Immature natural killer cell (primary cell): ENCODE measurements at places on chromosomes 12 and 14.

DNA sequence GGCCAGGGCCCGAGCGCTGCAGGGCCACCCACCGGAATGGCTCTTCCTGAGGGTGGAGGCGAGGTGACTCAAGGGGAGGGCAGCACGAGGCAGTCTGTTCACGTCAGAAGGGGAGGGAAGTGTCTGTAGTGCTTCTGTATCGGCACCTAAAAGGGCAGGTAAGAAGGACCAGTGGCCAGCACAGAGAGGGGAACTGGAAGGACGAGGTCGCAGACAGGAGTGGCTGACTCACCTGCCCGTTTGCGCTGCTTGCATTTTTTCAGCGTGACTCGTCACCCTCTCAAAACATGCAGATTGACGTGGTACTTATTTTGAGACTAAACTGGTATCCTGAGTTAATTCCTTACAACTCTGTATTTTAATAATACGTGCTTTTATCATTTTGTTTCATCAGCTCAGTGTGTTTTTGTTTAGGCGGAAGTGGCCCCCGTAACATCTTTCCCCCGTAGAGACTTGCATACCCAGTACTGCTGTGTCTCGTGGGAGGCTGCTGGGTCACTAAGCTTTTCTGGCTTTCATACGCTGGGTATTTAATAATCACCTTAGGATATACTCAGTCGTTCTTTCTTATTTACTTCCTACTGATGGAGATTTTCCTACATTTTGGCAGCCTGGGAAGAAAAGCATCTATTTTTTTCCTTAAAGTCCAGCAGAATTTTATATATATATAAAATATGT is 26.4 kb downstream of the SFSWAP start:
- no peak for DNase-seq

DNA sequence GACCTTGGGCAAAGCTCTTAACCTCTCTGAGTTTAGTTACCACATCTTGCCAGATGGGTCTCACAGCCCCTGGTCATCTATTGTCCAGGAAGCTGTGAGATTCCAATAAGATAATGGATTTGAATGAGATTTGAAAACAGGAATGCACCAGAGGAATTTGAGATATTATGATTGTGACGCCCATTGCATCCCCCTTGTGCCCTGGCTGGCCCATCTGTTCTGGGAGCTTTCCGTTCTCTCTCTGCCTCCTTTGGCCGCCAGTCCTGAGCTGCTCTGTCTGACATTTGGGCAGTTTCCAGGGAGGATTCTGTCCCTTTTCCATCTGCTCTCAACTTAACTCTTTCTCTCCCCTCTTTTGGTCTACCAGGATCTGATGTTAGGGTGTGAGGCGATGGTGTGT is 24.6 kb downstream of the SRRM4 start:
- DNase-seq, result no peak

GRCh38 chr12:8678661-8679111 is 16.1 kb upstream of the MFAP5 start:
- DNase-seq, result no peak

GRCh38 chr14:76919431-76920330 is 93.5 kb downstream of the LRRC74A start:
- DNase-seq, result peak; percentile 26

- DNase-seq, result no peak
Observed at GRCh38 chr12:50220363-50220995, 53.3 kb upstream of the CERS5 start.

GRCh38 chr12:24864796-24865125 is 84.1 kb downstream of the BCAT1 start:
- DNase-seq, result no peak

DNA sequence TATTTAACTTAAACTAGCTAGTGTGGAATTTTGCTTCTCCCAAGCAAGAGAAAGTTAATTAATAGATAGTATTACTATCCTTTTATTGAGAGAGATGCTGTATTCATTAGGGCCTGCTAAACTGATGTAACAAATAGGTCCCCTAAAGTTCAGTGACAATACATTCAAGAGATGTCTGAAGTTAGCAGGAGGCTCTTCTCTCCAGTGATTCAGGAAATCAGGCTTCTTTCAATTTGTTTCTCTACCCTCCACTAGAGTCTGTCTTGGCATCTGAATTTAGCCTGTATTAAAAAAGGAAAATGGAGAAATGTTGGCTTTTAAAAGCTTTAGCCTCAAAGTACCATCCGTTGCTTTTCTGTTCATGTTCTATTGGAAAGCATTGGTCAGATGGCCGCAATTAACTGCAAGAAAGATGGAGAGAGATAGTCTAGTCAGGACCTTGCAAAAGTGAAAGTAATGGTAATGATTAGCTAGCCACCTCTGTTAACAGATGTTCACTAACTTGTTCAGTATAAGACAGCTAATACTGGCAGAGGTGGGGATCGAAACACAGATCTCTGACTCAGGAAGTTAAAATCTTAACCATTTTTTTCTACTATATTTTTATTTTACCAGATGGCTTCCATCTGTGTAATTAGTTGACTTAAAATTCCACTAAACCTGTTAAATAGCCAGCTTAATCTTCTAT is 786.8 kb downstream of the TMTC2 start:
- DNase-seq, result no peak

GRCh38 chr14:104227806-104228205 is 89.4 kb downstream of the KIF26A start:
- no peak for DNase-seq

DNA sequence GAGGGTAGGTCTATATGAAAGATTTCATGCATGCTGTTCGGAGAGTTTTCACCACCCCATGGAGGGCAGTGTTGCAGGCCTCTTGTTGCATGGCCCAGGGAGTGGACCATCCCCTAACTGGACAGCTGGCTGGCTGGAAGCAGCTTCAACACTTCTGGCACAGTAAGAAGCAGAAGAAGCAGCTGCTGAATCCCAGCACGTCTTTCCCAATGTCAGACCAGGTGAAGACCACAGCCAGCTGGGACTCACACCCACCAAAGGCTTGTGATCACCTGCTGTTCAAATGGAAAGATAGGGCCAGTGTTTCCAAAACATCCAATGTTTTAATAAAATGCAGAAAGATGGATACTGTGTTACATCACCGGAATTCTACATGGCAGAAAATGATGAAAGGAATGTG is 1423.6 kb downstream of the AACS start:
- DNase-seq, result no peak

DNA sequence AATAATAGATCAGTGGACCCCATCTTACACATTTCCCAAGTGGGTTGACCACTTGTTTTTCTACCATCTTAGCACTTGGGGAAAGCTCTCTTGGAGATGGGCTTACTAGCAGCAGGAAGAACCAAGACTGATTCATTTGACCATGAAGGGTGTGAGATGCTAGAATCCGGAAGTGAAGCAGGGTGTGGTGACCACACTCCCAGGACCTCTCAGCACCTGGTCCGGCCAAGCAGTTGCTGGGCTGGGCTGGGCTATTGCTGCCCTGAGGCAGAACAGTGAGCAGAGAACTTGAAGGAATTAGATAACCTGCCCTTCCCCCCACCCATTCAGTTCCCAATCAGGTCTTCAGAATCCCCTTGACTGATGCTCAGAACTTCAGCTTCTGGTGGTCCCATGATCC is 24.4 kb downstream of the ADCY6 start:
- no peak for DNase-seq

DNA sequence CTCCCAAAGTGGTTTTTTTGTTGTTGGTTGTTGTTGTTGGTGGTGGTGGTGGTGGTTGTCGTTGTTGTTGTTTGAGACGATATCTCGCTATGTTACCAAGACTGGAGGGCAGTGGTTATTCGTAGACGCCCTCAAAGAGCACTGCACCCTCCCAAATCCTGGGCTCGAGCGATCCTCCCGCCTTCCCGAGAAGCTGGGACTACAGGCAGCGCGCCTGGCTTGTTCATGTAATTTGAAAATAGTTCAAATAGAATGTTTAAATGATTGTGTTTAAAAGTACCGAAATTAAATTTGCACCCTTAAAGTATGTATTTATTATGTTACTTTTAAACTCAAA is 439 bp upstream of the ANAPC5 start:
- no peak for DNase-seq

- no peak for DNase-seq
Observed at GRCh38 chr14:73241481-73242165, 4.3 kb downstream of the PAPLN start.

DNA sequence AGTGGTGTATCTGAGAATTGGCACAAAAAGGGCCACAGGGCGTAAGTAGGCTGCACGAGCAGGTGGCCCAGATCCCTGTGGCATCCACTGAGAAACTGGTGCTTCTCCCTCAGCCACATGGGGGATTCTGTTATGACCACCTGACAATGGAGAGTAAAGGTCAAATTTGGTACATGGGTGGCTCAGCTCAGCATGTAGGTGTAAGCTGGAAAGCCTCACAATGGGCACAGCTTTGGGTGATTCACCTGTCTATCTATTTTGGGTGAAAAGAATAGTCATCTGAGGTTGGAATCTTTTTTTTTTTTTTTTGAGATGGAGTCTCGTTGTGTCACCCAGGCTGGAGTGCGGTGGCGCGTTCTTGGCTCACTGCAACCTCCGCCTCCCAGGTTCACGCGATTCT is 163.4 kb upstream of the TMEM260 start:
- no peak for DNase-seq

DNA sequence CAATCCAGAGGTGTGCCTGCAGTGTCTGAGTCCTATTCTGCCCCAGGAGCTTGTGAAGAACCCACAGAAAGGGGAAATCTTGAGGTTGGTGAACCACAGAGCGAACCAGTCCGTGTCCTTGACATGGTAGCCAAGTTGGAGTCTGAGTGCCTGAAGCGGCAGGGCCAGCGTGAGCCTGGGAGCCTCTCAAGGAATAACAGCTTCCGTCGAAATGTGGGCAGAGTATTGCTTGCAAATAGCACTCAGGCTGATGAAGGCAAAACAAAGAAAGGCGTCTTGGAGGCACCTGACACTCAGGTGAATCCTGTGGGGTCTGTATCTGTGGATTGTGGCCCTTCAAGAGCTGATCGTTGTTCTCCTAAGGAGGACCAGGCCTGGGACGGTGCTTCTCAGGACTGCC is 60.5 kb downstream of the ATG14 start:
- no peak for DNase-seq

DNA sequence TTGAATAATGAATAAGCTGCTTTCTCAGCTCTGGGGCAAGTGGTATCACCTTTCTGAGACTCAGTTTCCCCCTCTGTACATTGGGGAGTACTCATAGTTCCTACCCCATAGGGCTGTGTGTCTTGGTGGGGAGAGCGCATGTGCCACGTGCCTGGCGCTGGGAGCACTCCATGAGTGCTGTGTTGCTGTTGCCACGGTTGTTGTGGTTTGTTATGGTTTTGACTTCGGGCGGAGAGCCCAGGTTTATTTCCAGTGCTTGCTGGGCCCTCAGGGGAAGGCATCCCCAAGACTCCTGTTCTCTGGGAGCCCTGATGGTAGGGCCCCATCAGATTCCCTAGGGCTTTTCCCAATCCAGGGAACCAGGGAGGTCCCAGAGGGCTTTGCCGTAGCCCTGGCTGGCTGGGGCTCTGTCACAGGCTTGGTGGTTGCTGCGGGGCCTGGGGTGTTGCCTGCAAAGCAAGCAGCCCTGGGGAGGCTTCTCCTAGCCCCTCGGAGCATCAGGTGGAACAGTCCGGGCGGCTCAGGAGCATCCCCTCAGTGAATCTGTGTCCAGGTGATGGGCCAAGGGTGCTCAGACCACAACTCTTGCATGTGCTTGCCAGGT is 18.6 kb downstream of the SH2B3 start:
- no peak for DNase-seq

DNA sequence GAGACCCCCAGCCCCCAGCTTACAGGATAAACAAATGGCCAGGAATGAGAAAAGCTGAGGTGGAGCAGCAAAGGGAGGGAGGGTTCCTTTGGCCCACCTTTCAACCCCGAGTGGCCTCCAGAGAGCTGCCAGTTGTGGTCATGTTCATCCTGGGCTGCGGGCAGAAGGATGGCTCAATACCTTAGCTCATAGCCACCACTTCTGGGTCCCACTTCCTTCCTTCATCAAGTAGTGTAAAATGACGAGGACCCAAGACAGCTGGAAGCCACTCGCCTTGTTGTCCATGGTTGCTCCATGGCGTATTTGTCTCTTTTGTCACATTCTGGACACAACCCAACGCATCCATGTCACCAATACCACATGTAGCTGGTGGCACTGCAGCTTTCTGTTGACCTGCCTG is 24.2 kb downstream of the CRACR2A start:
- peak; percentile 82 for DNase-seq

- no peak for DNase-seq
Observed at GRCh38 chr14:48874711-48875110, 711.5 kb downstream of the RPS29 start.

DNA sequence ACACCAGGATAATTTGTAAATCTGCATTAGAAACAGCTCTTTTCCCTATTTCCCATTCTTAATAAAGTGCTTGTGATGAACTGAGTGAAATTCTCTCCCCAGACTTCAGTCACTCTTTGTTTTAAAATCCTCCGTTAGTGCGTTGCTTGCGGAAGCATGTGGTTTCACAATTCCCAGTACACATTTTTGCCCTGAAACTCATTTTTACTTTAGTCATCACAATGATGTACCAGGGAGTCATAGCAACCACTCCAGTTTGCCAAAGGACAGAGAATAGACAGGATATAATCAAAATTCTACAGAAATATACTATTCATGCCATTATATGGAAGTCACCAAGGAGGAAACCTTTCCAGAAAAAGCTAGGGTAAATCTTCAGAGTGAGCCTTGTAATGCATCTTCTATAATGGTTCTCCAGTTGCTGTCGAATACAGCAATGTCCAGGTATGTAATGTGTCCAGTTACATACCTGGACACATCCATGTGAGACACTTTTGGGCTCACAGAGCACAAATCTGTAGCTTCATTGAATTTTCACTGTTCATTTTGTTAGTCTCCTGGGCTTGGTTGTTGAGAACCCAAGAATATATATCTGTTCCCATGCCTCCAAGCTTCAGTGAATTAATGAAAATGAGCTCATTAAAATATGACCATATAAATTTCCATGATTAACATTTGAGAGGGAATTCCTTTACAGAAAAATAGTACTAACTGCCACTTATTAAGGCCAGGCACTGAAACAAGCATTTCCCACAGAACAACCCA is 57.8 kb downstream of the GPR135 start:
- no peak for DNase-seq

DNA sequence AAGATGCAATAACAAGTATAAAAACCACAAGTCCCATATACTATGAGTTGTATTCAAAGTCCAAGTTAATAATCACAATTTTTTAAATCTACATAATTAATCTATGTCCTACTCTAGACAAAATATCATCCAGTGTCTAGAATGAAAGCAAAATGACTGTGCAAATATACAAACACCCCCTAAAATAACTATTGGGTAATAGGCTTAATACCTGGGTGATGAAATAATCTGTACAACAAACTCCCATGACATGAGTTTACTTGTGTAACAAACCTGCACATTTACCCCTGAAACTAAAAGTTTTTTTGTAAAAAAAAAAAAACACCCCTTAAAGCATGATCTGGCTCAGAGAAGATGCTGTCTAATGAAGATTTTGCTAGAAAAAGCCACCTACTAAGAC is 4.2 kb downstream of the TAS2R42 start:
- no peak for DNase-seq

- no peak for DNase-seq
Observed at GRCh38 chr12:14278294-14278953, 87.1 kb upstream of the ATF7IP start.

- DNase-seq, result no peak
Observed at GRCh38 chr14:77238996-77239395, 32.0 kb downstream of the NGB start.

GRCh38 chr12:80813820-80814219 is 97.1 kb downstream of the MYF5 start:
- DNase-seq, result no peak
